ENCODE measurements at places on chromosomes 1 and 21.
A peak's percentile ranks its signal among the peaks of the same experiment; 100 is the strongest.

GRCh38 chr1:77303387-77303786 is 21.6 kb downstream of the AK5 start:
- no peak for DNase-seq

GRCh38 chr1:54487571-54488050 is 60.4 kb upstream of the ACOT11 start:
- DNase-seq: no peak

DNA sequence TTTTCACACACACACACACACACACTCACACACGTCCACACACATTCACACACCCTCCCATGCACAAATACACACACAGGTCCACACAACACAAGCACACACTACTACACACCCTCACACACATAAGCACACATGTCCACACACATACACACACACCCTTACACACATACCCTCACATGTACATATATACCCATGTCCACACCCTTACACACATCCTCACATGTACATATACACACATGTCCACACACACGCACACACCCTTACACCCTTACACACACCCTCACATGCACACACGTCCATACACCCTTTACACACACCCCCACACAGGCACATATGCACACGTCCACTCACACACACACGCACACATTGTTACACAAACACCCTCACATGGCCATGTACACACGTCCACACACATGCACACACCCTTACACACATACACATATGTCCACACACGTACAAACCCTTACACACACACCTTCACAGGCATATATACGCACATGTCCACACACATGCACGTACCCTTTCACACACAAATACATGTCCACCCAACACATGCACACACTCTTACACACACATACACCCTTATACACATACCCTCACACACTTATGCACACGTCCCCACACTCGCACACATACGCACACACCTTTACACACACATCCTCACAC is 50.7 kb downstream of the RGS7 start:
- DNase-seq: no peak

DNA sequence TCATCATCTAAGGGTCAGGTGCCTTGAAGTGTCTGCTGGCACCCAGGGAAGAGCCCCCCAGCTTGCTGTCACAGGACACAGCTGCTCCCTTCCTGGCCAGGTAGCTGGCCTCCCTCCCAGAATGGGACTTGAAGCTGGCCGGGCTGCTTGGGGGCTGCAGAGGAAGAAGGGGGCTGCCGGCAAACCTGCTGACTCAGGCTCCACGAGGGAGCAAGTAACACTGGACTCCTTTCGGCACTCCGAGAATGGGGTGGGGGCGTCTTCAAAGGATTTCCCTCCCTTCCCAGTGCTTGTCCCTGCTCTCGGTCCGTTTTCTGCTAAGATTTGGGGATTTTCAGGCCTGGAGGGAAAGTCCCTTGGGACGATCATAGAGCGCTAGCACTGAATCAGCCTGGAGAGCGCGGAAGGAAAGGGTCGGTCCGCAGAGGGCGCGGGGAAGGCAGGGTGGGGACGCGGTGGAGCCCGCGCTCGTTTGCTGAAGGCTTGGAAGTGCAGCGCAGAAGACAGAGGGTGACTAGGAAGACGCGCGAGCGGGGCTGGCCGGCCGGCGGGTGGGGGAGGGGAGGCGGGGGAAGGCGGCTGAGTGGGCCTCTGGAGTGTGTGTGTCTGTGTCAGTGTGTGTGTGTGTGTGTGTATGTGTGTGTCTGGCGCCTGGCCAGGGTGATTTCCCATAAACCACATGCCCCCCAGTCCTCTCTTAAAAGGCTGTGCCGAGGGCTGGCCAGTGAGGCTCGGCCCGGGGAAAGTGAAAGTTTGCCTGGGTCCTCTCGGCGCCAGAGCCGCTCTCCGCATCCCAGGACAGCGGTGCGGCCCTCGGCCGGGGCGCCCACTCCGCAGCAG is at the start of gene CSF1:
Gene CSF1 (plus strand): TSS at position 727 of the 840 bp plus-strand sequence. CDS start 175 bp downstream, outside the sequence.
- peak; percentile 46 for DNase-seq

GRCh38 chr1:54285815-54286345 is 85.9 kb downstream of the MRPL37 start:
- DNase-seq: no peak

Data from central memory CD4-positive, alpha-beta T cell (primary cell).